ELR (cell line): ENCODE measurements at places on chromosomes 4 and X.
A peak's percentile ranks its signal among the peaks of the same experiment; 100 is the strongest.

- DNase-seq: no peak
Observed at GRCh38 chrX:13167481-13168231, 123.2 kb upstream of the FAM9C start.

GRCh38 chrX:22603060-22603459 lies 330.3 kb downstream of the CBLL2 start:
- DNase-seq: no peak

DNA sequence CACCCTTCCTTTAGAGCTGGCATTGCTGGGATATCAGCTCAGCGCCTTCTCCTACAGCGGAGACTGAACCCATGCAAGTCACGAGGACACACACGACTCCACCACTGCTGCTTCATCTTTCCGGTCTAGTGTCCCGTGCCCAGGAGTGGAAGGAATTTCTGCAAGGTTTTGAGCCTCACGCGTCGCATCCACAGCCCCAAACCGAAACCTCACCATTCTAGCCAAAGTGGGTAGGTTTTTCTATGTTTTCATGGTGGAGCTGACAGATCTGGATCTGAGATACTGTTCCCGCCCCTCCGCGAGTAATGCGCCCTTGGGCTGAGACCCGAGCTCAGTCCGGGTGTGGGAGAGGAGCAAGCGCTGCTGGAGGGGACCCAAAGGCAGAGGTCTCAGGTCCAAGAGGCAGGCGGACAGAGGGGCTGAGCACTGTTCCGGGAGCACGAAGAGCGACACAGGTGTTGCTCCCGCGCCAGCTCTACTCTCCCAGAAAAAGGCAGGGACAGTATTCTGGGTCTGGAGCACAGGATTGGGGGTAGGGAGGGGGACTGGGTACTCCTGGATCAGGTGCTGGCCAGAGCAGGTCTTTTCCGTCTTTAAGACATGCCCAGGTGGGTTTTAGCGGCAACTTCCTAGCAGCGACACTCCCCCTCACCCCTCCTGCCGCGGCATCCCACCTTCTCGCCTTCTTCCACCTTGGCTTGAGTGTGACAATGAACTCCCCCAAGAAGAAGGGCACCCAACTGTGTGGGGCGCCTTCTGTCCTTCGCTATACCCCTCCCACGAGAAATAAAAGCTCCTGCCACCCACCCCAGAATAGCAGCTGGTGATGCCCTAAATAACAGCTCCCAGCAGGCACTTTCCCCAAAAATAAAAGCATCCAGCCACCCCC lies 1.8 kb downstream of the EPHA5 start:
- peak; percentile 57 for DNase-seq

DNA sequence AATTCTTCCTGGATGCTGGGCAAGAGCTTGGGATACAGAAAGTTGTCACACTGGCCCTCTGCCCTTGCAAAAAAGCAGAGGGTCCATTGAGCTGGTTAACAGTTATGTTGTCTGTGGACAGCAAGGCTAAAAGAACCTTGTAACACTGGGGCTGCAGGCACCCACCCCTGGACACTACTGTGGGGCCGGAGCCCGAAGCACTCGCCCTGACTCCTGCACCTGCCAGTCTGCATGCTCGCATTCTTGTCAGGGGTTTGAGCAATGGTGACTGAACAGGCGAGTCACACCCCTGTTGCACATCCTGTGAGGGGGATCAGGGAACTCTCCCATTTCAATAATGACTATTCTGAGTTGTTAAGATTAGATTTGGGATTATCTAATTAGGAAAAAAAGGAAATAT lies 23.6 kb downstream of the ADH4 start:
- no peak for DNase-seq
